ENCODE measurements at places on chromosomes 6 and 20.

GRCh38 chr20:61668065-61668650 lies 397.5 kb downstream of the TAF4 start:
- no peak for DNase-seq

- DNase-seq = no peak
These were observed 67.2 kb downstream of the FOXO3 start for GRCh38 chr6:108627692-108628550.

DNA sequence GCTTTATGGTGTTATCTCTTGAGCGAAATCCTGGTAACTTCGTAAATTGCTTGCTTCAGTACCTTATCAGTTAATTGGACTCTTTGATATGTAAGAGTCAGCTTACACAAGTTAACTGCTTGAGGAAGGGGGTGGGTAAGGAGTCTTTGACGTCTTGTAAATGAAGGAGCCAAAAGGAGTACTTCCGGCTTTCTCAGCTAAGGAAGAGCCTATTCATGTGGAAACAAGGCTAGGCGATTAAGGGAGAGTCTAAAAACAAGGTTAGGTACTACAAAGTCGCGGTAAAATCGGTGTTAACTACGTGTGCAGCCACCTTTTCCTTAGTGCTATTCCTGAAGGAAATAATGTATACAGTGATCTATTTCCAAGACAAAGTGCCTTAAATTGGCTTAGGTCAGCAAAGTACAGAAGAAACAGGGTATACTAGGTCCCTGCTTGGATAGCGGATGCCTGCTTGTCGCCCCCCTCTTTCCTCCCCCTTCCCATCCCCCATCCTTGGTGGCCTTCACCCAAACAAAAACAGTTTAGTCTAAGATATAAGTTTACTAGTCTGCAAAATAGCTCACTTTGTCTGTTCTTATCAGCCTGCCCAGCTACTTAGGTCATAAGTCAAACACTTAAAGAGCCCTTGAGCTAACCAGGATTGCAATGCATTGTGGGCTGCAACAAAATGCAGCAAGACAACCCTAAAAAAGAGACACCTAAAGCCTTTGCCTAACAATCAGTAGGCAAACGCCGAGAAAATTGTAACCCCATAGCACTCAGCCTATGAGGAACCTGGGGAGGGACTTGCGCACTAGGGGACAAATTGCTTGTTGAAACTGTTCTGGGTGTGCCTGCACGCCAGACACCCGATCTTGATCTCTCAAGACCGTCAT lies 147.3 kb downstream of the TRIM27 start:
- no peak for DNase-seq

DNA sequence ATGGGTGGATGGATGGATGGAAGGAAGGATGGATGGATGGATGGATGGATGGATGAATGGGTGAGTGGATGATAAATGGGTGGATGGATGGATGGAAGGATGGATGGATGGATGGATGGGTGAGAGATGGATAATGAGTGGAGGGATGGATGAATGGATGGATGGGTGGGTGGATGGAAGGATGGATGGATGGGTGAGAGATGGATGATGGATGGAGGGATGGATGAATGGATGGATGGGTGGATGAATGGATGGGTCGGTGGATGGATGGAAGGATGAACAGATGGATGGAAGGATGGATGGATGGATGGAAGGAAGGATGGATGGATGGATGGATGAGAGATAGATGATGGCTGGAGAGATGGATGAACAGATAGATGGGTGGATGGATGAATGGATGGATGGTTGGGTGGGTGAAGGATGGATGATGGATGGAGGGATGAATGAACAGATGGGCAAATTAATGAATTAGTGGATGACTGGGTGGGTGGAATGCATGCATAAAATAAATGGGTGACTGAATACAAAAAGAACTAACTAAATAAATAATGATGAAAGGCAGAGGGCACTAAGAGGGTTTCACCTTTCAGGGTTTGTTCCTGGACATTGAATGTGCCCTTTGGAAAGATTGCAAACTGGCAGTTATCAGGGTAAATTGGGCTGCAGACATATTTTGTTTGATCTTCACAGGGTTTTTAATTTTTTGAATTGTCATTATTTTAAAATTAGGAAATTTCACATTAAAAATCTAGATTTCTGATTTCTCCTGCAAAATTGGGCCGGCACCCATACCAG lies 50.9 kb upstream of the PTPN1 start:
- no peak for DNase-seq

- no peak for DNase-seq
These were observed 339.5 kb upstream of the HSF2 start for GRCh38 chr6:122059918-122060317.

DNA sequence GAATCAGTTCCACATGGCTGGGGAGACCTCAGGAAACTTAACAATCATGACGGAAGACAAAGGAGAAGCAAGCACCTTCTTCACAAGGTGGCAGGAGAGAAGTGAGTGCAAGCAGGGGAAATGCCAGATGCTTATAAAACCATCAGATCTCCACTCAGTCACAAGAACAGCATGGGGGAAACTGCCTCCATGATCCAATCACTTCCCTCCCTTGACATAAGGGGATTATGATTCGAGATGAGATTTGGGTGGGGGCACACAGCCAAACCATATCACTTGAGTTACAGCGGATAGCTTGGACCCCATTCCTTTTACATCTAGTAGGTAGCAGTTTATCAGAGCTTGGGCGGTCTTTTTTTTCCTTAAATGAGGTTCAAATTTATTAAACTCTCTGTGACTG lies 19.1 kb downstream of the AFDN start:
- DNase-seq = no peak

- no peak for DNase-seq
These were observed 122.0 kb downstream of the HTR1B start for GRCh38 chr6:77341058-77341986.

DNA sequence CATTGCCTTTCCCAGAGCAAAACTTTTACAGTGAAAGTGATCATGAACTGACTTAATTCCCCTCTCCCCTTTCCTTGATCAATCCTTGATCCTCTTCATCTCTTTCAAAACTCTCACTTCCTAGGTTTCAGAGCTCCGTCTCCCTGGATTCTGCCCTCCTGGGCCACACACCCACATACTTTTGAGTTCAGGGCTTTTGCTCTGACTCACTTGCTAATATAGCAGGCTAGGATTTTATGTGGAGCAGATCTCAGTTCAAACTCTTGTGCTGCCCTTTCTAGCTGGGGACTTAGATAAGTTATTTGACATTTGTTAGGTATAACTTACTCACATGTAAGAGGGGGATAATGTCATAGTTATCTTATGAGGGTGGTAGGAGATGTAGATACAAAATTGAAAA lies 109.1 kb upstream of the MLIP start:
- no peak for DNase-seq

DNA sequence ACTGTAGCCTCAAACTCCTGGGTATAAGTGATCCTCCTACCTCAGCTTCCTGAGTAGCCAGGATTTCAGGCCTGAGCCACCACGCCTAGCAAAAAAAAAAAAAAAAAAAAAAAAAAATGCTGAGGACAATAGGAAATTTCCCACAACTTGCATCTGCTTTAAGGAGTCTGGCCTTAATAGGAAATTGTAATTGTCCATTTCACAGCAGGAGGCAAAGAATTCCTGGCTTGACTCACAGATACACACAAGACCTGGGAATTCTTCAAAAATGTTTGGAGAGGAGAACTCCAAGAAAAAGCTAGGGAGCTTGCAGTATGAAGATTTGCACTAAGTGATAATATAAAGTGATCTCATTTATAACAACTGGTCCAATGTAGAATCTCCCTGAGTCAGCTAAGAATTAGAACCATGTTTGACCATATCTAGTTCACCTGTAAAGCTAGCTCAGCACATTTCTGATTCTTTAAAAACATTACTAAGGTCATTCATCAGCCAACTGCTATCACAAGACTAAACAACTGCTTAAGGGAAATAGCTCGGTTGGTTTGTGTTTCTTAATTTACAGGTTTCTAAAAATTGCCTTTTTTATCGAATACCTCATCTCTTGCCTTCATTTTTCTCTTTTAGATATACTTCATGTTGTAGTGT lies 80.2 kb upstream of the SLC2A12 start:
- DNase-seq = no peak

- no peak for DNase-seq
These were observed 11.3 kb upstream of the PTPRK start for GRCh38 chr6:128531696-128532095.

DNA sequence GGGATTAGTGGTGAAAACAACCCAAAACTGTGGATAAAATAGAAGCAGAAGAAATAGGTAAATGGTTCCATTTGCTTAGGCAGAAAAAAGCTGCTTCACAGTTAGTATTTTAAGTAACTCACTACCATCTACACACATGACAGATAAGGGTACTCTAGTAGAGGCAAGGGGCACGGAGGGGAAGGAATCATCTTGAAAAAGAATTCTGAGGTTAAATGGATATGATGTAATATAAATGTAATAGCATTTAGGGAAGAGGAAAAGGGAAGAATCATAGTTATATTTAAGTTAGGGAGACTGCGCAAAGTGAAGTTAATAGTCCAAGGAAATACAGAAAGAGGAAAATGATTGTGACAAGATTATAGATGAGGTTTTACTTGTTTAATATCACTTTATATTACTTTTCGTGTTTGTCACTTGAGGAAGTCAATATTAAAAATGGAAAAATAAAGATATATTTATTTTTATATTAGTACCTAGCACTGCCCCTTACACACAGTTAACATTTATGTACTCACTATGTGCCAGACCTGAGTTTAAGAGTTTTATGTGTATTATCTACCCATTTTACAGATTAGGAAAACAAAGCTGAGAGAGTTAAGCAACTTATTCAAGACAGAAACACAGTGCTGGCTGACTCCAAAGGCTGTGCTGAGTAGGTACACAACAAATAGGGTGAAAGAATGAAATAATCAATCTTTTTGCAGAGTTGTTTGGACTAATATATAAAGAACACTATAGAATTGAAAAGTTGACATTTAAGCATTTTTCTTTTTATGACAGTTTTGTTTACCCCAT lies 128.1 kb downstream of the REV3L start:
- no peak for DNase-seq

- DNase-seq = no peak
These were observed 2.2 kb downstream of the TAF4 start for GRCh38 chr20:62063315-62063980.

GRCh38 chr6:20846602-20847028 lies 312.4 kb downstream of the CDKAL1 start:
- DNase-seq = no peak

Measured in vagina (tissue), 2 donors.